ENCODE measurements at places on chromosomes 7 and 10.

DNA sequence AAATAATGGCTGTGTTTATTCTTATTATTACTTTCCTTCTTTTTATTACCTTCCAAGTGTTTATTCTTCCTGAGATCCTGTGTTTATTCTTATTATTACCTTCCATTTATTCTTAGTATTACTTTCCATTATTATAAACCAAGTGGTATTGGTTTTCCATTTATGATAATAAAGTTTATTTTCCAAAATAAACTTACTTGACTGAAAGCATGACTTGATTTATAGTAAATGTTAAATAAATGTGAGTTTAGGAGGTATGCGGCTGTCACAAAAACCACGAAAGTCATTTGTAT, 20.2 kb downstream of the WIPF3 start:
- no peak for DNase-seq

DNA sequence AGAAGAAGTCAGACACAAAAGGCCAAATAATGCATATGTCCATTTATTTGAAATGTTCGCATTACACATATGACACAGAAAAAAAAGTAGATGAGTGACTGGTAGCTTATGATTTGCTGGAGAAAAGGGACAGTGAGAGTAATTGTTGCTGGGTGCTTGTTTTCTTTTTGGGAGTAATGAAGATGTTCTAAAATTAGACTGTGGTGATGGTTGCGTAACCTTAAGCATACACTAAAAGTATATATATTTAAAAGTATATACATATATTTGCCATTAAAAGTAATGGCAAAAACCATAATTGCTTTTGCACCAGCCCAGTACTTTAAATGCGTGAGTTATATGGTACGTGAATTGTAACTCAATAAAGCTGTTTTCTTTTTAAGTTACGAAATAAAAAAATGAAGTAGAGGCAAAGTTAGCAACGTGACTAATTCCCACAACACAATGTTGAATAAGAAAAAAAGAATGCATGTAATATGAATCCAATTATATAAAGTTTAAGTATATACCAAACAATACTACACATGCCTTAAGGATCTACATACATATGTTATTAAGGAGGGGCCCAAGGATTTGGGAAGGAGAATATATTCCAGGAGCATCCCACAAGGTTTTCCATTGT, 360.4 kb upstream of the CELF2 start:
- no peak for DNase-seq

- no peak for DNase-seq
Observed at GRCh38 chr10:51217505-51217904, 143.2 kb downstream of the PRKG1 start.

DNA sequence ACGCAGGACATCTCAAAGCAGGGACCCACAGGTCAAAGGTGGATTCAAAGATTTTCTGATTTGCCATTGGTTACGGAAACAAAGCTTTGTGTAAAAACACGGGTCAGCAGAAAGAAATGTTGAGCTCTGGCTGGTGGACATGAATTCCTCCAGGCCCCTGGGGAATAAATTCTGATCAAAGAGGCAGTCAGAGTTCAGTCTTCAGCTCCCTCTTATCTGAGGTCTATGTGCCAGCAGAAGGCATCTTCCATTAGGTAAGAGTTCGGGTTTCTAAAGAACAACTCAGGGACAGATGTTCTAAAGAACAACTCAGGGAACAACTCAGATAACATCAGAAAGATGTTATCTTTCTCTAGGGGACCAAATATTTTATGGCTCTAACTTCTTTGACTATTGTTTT, 64.9 kb upstream of the PALS2 start:
- no peak for DNase-seq

- DNase-seq: no peak
Observed at GRCh38 chr7:90966346-90966745, 297.9 kb upstream of the FZD1 start.

DNA sequence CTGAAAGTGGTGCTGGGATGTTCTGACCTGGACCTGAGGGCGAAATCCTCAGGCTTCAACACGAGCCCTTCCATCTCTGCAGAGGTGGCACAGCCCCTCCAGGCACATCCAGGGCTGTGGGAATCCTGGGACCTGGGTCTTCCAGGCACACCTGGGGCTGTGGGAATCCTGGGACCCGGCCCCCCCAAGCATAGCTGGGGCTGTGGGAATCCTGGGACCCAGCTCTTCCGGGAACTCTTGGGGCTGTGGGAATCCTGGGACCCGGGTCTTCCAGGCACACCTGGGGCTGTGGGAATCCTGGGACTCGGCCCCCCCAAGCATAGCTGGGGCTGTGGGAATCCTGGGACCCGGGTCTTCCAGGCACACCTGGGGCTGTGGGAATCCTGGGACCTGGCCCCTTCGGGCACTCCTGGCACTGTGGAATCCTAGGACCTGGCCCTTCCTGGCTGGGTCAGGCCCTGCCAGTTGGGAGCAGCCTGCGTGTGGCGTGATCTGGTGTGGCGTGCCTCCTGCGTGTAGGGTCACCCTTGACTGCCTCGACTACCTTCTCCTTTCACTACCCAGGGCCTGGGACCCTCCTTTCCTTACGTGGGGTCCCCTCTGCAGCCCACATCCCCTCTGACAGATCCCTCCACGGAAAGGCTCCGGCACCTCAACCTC, 124.0 kb downstream of the WDR37 start:
- no peak for DNase-seq

DNA sequence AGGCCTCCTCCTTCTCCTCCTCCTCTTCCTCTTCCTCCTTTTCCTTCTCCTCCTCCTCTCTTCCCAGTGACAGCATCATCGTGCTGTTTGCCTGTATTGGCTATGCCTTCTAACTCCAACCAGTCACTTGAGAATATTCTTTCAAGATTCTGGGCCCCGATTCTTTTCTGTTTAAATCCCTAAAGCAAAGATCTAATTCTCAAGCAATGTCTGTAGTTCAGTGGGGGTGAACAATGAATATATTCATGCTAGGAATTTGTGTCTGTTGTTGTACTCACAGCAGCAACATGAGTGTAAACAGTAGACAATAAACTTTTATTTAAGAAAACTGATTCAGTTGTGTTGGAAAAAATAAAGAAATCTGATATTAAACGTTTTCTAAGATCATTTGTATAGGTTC, 30.7 kb downstream of the NUDT5 start:
- DNase-seq: no peak

DNA sequence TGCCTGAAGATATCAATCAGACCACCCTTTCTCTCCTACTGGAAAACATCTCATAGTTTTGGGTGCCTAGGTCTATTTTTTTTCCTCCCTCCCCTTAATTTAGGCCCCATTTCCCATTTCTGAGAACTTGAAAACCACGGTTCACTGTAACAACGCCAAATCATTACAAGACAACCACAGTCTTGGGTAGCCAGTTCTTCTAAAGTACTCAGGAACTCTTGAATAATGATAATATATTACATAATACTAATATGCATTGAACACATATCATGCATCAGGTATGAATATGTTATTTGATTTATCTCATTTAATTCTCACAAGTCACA, 185.1 kb upstream of the ADO start:
- no peak for DNase-seq

All from HuH-7 (cell line).